ENCODE measurements at places on chromosomes 13 and 19.

DNA sequence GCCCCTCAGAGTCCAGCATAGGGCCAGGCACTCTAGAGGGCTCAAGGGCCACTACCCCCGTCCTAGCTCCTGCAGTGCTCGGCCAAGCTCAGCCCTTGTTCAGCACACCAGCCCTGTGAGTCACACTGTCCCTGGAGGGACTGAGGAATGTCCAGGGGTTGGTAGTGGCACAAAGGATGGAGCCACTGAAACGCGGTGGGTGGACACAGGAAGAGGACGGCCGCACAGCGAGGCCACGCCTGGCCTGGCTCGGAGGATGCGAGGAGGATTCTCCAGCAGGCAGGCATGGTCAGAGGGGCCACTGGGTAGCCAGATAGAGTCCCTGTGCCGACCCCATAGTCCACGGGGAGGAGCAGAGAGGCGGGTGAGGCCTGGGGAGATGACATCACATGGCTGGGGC, 45.7 kb downstream of the C1QTNF9 start:
- DNase-seq: no peak

DNA sequence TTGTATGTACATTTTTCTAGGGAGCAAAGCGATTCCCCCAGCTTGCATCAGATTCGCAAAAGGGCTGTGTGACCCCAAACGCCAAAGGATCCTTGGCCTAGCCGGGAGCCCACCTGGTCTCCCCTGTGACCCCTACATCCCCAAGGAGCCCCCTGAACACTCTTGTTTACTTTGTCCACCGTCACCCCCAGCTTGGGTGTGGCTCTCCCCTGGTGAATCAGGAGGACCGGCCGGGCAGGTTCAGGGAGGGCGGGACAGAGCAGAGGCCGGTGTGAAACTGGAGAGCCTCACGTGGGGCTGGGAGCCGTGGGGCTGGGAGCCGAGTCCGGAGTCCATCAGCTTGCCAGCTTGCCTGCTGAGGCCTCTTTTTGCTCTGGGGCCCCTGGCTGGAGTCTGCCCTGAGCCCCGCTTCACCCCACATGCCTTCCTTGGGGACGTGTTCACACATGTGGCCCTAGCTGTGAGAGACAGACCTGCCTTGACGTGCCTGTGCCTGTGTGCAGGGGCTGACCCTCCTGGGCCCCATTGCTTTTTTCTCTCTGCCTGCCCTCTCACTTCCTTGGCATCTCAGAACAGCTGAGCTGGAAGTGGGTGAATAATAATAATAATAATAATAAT, 2.0 kb downstream of the ITPKC start:
- DNase-seq: peak; percentile 65

GRCh38 chr13:33411312-33411711, 125.8 kb upstream of the STARD13 start:
- no peak for DNase-seq

GRCh38 chr19:35288906-35289305, 3.1 kb upstream of the MAG start:
- DNase-seq: no peak

- DNase-seq: no peak
These were observed 122.8 kb upstream of the ARGLU1 start for GRCh38 chr13:106690779-106691178.

DNA sequence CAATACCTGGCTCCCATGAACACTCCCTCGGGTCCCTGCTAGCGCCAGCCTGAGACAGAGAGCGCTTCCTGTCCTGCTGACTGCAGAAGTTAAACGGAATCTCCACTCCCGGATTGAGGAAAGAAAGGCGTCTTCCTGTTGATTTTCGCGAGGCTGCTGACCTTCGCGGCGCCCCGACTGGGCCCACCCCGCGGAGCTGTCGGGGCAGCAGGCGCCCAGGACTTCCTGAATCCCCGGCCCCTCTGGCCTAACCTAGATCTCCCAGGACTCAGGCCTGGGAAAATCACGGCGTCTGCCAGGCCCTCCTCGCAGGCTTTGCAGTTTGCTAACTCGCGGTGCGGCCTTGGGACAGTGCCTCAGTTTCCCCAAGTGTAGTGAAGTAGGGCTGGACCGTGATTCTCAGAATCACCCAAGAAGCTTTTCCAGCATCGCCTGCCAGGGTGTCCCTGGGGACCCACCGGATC, 108.8 kb downstream of the KCTD15 start:
- DNase-seq: peak; percentile 7

DNA sequence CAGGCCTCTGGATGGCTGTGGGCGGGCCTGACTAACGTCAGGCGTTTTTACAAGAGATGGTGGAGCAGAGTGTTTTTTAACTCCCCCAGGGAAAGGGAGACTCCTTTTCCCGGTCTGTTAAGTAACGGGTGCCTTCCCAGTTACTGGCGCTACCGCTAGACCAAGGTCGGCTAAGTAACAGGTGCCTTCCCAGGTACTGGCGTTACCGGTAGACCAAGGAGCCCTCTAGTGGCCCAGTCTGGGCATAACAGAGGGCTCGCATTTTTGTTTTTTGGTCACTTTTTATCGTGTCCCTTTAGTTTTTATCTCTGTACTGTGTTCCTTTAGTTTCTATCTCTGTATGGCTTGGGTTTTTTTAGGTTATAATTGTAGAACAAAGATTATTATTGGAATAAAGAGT, 10.0 kb downstream of the ZNF383 start:
- no peak for DNase-seq

GRCh38 chr19:4029247-4029614, 21.7 kb downstream of the PIAS4 start:
- DNase-seq: no peak

DNA sequence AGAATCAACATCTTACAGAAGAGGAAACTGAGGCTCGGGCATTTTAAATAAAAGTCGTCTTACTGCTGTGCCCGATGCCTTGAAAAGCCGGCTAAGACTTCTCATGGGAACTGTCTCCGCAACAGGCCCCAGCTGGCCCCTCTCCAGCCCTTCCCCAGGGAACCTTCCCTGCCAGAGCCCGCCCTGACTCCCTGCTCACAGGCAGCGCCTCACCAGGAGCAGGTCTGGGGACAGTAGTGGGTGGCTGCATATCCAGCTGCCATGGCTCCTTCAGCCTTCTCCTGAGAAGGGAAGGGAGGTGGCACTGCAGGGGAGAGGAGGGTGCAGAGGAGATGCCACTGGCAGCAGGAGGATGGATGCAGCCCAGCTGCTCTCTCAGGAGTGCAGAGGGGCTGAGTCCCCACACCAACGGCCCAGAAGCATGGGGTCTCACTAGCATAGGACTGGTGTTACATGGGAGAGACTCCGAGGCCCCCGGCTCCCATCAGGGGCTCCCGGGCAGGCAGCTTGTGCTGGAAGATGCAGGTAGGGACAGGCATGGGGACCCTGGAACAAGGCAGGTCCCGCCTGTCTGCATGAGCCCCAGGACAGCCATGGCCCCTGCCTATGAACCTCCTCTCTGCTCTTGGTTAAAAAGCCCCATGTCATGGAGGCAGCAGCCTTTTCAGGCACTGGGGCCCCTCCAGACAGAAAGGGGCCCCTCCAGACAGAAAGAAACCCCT, 216.4 kb upstream of the SGCG start:
- DNase-seq: no peak

- DNase-seq: no peak
These were observed 3.5 kb downstream of the COPE start for GRCh38 chr19:18915639-18916038.

DNA sequence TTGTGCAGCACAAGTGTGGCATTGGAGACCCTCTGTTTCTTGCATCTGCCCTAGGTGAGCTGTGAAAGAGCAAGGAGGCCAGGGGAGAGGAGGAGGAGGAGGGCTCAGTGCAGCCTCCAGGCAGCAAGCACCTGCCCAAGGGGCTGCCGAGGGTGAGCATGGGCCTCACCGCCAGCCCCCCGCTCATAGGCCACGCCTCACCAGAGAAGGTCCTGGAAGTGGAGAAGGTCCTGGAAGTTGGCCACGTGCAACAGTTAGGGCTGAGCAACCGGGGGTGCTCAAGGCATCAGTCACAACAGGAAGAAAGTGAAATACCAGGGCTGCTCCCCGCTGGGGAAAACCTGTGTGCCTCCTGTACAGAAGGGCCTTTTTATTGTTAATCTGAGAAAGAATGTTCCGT, 168.9 kb downstream of the TEX29 start:
- DNase-seq: no peak

DNA sequence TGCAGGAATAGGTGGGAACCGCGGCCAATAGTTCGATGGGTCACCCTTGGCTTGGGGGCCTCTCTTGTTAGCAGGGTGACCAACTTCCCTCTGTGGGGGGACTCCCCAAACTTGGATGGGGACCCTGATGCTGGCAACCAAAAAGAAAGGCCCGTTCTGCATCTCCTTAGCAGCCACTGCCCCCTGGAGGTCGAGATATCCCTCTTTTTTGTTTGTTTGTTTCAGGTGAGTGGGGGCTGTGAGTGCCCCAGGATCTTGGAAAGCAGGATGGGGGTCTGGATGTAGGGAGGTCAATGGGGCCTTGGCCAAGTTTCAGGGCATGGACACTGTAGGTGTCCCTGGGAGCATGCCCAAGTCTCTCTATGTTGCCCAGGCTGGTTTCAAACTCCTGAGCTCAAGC, 7.7 kb upstream of the CRTC1 start:
- no peak for DNase-seq

GRCh38 chr19:4539693-4540581, at the start of gene LRG1:
Gene LRG1 (minus strand): TSS chr19:4540036. CDS start chr19:4540013, 23 bp downstream.
- DNase-seq: no peak

GRCh38 chr13:50576156-50576555, 267.3 kb downstream of the DLEU7 start:
- DNase-seq: no peak

GRCh38 chr13:52978989-52979388, 49.6 kb upstream of the OLFM4 start:
- DNase-seq: no peak

DNA sequence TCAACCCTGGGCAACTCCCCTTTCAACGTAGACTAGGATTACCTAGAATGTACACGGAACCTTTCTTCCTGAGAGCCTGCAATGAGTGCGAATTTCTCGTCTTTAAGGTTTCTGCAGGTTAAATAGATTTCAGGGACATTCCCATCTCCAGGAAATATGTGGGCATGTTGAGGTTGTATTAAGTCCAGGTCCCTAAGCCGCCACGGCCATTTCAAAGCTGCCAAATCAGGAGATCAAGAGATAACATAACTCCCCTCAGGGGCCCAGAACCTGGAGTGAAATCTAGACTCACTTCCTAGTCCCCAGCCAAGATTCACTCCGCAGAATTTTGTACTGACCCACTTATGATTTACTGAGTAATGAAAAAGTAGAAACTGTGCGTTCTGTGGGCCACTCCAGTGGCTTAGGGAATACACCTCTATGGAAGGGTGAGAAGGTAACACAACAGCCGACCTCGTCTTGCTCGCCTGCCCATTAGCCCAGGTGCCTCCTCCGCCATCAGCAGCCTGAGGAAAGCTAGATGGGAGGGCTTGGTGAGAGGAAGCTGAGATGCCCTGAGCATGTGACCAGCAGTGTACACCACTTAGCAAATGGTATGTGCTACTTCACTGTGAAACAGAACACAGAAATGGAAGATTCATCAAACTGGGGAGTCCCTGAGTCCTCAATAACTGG, 98.5 kb upstream of the SOX1 start:
- DNase-seq: no peak

DNA sequence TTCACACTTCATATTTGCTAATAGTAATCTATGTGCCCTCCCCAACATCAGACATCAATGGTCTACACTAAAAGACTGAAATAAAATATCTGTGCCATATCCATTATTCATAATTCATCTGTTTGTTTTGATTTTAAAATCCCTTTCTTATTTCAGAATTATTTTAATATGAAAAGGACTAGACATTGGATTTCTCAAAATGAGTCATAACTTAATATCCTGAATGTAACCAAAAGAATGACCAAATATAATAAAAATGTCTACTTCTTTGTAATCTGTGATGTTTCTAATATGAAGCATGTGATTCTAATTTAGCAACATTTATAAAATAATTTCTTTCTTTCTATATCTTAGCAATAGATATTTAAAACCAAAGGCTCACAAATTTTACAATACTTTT, 64.9 kb downstream of the MZT1 start:
- DNase-seq: no peak

- no peak for DNase-seq
These were observed 23.8 kb downstream of the LRFN3 start for GRCh38 chr19:35959968-35960320.

DNA sequence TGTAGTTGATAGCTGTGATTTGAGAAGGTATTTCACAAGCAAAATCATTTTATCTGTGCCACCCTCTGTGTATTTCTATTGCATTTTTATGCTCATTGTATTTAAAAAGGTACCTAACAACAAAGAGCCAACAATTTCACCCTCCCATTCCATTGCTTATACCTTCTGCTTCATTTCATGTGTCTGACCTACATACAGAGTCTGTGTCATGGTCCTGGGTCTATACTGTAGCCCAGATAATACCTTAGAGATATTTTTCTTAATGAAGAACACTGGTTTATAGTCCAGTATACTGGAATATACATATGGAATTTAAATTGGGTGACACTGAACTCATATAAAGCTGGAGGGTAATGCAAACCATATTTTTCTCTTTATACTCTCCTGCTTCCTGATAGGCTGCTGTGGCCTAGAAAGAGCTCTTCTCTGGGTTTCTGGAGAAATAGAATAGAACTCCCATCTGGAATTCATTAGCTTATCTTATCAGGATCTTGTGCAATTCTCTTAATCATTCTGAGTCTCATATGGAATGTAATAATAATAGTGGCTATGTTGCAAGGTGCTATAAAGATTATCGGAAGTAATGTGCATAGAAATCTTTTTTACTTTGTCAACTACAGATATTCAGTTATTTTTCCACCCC, 31.8 kb upstream of the SPART start:
- DNase-seq: no peak

DNA sequence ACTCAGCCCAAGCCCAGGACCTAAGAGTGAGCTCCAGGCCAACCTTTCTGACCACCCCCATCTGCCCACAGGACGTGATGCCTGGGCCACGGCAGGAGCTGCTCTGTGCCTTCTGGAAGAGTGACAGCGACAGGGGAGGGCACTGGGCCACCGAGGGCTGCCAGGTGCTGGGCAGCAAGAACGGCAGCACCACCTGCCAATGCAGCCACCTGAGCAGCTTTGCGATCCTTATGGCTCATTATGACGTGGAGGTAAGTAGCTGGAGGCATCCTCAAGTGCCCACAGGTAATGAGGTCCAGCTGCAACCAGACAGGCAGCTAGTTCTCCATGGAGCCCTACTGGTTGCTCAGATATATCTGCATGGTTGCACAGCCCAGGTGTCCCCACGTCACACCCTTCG, 14.8 kb downstream of the DDX39A start:
- no peak for DNase-seq

All from kidney glomerular epithelial cell (primary cell).